Hindlimb muscle (tissue), 1 donor: ENCODE measurements at places on chromosomes 7 and 10.

DNA sequence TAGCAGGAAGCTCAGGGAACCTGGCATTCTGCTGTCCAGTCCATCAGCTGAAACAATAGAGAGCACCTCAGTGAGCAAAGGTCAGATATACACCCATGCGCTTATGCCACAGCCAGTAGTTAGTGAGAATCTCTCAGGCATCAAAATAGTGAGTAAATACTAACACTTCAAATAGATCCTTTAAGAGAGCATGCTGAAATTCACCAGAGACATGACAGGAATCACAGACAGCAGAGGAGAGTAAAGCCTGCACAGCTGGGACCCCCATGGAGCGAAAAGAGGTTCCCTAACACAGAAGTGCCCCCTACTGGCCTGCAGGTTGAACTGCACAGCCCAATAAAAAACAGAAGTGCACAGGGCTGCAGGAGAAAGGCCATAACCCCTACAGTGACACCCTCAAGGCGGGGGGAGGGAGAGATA is 57.6 kb upstream of the ANTXRL start:
- no peak for DNase-seq

- DNase-seq = no peak
Observed at GRCh38 chr7:130207642-130208041, at the start of gene SSMEM1. Gene SSMEM1, plus strand, starts transcription at chr7:130207860. Its CDS starts 51 bp downstream, at chr7:130207911.

DNA sequence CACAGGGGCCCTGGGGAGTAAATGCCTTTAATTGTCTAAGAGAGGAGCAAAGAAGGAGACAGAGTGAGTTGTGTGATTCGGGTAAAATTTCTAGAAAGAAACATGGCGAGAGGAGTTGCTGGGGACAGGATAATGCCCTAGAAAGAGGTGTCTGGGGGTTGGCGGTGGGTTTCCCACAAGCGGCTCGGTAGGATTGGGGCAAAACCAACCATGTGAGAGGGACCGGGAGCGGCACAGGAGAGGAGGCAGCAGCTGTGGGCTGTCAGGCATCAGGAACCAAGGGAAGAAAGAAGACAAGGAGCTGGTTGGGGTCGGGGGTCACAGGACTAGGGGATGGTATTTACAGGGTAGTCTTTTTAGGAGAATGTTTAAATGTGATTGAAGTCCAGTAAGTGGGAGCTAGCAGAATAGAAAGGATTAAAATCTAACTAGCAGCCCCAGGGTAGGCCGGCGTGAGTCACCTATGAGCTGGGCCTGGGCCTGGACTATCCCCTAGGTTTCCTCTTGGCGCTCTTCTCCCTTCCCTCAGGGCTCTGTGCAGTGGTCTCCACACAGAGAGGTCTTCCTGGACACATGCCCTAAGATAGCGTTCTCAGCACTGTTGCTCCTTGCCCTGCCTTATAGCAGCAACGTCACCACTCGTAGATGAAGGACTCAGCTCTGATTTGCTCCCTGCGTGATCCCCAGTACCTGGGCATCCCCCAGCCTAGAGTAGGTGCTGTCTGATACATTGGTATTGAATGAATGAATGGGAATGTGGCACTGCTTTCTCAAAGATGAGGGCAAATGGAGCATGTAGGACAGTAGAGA is 32.6 kb downstream of the IKZF1 start:
- no peak for DNase-seq

DNA sequence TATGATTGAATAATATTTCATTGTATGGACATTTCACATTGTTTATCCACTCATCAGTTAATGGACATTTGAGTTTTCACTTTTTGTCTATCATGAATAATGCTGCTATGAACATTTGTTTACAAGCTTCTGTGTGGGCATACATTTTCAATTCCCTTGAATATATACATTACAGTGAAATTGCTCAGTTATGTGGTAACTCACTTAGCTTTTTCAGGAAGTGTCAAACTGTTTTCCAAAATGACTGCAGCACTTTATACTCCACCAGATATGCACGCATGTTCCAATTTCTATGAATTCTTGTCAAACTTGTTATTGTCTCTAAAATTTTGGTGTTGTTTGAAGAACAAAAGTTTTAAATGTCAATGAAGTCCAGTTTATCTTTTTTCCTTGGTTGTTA is 401.2 kb downstream of the THSD7A start:
- DNase-seq = no peak
